T-helper 2 cell (primary cell): ENCODE measurements at places on chromosomes 7 and 10.

- DNase-seq: no peak
These were observed 78.7 kb downstream of the DNAJB6 start for GRCh38 chr7:157415486-157415885.

DNA sequence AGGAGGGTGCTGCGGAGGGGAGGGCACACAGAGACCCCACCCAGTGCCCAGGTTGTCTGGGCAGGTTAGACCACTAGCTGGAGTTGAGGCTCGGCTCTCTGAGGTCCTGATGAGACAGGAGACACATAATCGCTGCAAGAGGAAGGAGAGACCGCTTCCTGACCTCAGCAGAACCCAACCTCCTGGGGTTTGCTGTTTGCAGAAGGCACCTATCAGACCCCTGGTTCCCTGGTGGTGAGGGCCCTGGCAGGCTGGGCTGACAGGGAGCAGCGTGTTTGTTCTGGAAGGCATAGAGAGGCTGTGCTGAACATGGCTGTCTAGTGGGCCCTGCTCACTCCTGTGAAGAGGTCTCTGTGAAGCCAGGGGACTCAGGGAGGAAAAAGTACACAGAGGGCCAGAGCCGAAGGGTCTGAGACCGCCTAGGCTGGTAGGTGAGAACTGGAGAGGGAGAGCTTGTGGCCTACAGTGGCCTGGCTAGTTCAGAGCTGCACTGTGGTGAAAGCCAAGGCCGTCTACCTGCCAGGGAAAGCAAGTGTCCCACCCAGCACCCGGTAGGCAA lies 39.4 kb upstream of the NPFFR1 start:
- peak; percentile 35 for DNase-seq

DNA sequence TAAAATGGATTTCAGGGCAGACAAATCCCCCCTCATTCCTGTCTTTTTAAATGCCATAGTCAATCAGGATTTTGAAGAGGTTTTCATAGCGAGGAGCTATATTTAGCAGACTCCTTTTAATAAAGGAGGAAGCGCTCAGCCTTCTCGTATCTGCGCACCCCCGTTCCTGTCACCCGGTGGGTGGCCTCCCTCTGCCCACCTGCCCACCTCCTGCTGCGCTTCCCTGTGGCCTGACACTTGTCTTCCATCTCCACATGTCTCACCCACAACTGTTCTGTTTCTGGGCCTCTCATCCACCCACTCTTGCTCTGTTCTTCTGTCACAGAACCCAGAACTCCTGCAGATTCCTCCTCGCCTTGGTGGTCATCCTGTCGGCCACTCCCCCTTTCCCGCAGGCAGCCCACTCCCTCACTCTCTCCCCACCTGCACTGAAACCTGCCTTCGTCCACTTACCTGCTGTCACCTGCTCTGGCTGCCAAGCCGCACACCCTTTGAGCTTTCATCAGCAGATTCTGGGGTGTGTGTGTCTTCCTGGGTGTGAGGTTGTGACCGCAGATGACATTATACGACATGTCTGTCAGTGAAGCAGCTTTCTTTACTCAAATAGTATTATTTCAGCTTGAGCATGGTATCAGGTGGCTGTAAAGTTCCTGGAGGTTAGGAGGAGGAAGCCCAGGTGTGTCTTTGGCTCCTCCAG lies 163.5 kb upstream of the AGK start:
- DNase-seq: no peak

DNA sequence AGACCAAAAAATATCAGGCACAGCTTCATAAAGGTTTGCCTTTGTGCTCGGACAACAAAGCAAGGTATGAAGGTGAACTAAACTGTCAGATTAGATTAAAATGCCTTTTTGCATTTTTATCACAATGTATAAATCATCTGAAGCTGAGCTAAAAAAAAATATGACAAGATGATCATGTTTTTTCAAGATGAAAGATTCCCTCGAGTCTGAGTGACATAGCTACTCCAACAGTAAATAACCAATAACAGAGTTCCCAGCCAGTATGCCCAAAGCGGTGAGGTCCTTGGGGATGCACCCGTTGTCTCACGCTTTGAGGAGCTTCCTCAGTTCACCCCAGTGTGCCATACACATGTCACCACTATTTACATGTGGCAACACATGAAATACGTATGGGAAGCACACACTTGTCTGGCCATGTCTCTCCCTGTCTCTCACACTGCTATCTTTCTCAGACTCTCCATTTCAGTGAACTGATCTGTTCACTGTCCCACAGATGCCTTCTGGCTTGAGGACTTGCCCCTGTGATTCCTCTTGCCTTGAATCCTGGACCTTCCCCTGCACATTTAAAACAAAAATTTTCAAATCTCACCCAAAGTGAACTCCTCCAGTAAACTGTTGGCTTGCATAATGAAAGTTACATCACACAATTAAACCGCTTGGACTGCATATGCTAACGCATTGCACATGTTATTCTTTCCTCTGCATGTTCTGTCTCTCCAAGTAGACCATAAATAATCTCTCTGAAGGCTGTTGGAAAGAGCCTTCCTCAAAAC lies 2.6 kb upstream of the PIK3CG start:
- no peak for DNase-seq

DNA sequence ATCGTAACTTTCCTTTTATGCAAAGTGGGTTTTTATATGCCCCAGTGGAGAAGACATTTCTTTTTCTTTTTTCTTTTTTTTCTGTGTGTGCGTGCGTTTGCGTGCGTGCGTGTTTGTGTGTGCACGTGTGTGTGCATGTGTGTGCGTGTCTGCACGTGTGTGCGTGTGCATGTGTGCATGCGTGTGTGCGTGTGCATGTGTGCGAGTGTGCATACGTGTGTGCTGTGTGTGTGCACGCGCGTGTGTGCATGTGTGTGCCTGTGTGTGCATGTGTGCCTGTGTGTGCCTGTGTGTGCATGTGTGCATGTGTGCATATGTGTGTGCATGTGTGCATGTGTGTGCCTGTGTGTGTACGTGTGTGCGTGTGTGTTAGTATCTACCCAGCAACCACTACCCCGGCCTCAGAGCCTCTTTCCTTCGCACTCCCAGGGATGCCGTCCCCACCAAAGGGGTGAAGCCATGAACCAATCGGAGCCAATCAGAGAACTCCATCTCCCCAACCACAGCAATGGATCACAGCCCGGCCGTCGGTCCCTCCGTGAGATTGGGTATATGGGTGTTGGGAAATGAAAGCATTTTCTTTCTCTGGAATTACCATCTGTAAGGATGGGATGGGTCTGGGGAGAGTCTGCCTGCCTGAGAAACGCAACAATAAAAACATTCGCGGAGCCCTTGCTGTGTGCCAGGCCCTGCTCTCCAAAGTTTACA lies 92.3 kb downstream of the ELFN1 start:
- no peak for DNase-seq
